Kidney glomerular epithelial cell (primary cell): ENCODE measurements at places on chromosomes 3 and 15.
A peak's percentile ranks its signal among the peaks of the same experiment; 100 is the strongest.

- no peak for DNase-seq
These were observed 718.9 kb downstream of the NLGN1 start for GRCh38 chr3:174116421-174116820.

GRCh38 chr3:41434781-41435180, 235.5 kb downstream of the CTNNB1 start:
- peak; percentile 23 for DNase-seq

- no peak for DNase-seq
These were observed 325.2 kb upstream of the MEIS2 start for GRCh38 chr15:37425541-37425940.

GRCh38 chr15:77759896-77760592, 127.3 kb upstream of the LINGO1 start:
- DNase-seq = no peak

DNA sequence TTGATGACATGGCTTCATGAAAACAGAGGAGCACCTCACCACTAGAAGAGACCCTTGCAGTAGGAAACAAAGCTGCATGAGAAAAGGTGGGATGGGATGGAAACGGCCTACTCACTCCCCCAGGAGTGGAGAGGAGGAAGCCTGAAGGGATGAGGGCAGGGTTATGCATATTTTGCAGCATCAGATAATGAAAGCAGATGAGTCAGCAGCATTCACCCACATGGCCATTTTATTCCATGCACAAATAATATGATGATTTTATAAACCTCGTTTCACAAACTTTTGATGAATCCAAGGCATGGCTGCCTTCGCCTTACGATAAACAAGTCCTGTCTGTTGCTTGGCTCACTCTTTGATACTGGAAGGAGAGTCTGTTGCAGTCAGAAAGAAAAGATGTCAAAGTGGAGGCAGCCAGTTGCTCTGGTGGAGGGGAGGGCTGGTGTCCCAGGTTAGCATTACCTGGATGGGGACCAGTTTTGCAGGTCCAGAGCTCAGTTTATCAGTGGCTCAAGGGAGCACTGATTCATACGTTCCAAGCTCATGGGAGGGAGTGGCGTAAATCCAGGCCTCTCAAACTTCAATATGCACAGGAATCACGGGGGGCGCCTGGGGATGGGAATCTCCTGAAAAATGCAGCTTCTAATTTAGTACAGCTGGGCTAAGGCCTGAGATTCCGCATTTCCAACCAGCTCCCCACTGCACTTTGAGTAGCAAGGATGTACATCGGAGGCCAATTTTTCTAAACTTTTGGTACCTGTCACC, 9.2 kb upstream of the EHD4 start:
- DNase-seq = no peak

DNA sequence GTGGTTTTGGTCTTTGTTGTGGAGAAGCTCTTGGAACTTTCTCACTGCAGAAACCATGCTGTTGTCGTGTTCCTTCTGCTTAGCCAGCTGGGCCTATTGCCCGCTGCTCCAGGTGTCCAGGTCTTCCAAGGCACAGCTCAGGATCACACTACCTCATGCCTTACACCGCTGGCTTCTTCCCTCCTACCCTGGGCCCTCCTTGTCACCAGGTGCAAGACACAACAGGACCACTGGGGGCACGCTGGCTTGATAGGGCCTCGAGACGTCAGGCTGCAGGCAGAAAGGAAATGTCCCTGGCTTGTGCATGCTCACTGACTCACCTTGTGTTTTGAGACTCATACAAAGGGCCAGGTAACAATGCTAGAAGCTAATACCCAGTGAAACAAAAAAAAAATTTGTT, 32.3 kb downstream of the PAQR9 start:
- DNase-seq = no peak

GRCh38 chr3:59502806-59503205, 453.0 kb upstream of the CFAP20DC start:
- peak; percentile 77 for DNase-seq

DNA sequence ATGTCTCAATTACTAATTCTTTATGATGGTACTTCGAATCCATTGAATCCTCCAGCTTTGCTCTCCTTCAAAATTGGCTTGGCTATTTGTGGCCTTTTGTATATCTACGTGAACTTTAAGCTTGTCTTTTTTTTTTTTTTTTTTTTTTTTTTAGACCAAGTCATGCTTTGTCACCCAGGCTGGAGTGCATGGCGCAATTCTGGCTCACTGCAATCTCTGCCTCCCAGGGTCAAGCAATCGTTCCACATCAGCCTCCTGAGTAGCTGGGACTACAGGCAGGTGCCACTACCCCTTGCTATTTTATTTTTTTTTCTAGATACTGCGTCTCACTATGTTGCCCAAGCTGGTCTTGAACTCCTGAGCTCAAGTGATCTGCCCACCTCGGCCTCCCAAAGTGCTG, 7.7 kb upstream of the DIPK2A start:
- DNase-seq = no peak

GRCh38 chr3:152328841-152329240, 60.1 kb downstream of the MBNL1 start:
- DNase-seq = peak; percentile 66

DNA sequence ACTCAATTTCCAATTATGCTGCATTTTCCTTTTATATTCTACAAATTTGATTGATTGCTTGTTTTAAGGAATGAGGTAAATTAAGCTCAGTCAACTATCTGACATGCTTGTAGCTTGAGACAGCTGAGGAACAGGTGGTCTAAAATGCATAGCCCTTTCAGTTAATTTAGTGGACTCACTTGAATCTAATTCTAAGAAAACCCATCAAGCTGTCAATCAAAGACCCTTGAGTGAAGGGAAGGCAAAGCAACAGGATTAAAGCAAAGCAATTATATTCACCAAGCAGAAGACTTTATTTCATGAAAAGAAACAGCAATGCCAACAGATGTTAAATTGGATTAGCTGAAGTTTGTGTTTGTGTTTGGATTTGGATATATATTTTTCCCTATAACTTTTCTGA, 228.5 kb downstream of the ARPP21 start:
- DNase-seq = no peak

- DNase-seq = no peak
These were observed 99.0 kb downstream of the MITF start for GRCh38 chr3:69838217-69838616.
